Coronary artery (tissue), 2 donors: ENCODE measurements at places on chromosomes 6 and 20.
A peak's percentile ranks its signal among the peaks of the same experiment; 100 is the strongest.

GRCh38 chr20:41340327-41341055 is at the start of gene LPIN3:
Gene LPIN3 (plus strand): TSS chr20:41340821. CDS start chr20:41345804, 4,983 bp downstream.
- peak; percentile 91 for DNase-seq

DNA sequence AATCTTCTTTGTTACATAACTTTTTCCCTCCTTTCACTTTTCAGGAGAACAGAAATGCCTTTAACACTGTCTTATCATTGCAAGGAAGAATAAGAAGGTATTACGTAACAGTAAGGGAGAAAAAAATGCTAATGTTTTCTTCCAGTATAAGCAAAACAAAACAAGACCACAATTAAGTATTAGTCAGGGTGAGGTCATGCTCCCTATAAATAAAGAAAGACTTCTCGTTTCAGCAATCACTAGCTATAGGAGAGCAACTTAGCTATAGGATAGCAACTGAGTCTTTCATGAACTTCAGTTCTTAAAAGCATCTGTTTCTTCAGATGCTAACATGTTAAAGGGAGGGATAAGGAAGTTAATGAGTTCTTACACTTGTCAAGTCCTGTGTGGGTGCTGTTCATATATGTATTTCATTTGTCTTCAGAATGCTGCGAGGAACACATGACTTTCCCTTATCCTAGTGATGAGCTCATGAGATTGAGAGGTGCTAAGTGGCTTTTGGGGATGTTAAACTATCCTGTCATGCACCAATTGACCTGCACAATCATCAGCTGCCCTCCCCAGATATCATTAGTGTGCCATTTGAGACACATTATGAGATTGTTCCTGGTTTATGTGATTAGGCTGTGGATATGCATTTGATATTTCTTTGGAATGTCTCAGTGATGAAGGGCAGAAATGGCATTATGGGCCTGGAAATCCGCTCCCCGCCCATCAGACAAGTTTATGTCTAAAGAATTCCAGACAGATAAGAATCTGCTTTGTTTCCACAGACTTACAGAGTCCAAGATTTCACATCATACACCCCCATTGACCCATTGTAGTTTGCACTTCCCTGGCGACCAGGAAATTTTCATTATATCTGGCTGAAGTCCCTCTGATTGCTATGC is 37.5 kb downstream of the LAMA4 start:
- DNase-seq = no peak

- DNase-seq = peak; percentile 52
Observed at GRCh38 chr20:17622086-17622850, 52.4 kb downstream of the DSTN start.

DNA sequence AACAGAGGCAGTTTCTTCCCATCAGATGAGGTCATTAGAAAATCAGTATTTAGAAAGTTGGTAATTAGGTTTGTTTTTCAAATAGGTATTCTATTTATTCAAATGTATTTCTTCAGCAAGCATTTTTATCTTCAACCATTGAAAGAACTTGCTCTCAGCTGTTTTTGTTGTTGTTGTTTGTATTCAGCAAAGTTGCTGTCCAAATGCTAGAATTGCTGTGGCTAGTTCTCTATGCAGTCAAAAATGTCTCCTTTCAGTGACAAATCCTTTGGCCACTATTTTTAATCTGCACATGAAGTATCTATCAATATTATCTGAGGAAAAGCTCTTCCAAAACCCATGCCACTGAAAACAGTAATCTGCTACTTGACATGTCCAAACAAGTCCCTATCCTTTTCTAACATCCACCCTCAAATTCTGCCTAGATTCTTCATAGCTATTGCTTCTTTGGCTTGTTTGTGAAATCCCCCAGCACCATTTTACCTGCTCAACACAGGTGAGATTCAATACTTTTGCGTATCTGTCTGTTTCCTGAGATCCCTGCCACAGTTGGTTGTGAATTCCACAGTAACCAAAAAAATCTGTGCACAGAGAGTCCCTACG is 1005.4 kb downstream of the GRIK2 start:
- DNase-seq = no peak

- no peak for DNase-seq
Observed at GRCh38 chr6:153183925-153184324, 52.8 kb upstream of the RGS17 start.

DNA sequence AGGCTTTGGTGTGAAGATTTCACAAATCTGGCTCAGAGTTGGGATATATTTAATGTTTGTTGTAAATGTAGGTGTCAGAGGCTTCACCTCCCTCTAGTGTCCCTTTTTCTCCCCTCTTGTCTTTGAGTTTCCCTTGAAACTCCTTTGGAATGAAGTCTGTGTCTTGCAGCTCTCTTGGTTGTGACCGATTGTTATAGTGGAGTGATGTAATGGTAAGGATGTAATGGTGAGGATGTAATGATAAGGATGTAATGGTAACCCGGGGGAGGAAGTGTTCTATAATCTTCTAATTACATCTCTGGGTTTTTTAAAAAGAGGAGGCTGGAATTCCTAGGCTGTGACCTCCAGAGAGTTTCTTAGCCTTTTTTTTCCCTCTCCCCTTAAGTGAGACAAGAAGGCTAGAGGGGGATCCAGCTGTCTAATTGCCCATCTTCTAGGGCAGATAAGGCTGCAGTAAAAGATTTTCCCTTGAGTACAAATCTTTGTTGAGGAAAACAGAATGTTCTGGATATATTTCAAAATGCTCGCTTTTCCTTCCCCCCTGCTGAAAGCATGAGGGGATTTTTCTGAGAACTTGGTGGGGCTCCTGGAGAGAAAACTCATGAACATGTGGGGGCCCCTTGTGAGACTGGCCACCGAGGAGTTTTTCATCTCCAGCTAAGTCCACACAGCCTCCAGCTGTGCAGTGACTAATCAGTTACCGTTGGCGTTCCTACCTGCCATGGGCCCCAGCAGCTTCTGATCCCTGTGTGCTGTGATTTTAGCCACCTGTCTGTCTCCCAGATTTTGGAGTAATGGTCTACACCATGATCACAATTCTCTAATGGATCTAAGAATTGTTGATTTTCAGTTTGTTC is 156.7 kb upstream of the PMEPA1 start:
- DNase-seq = no peak

- DNase-seq = no peak
Observed at GRCh38 chr20:47117371-47117770, 222.7 kb downstream of the EYA2 start.

- DNase-seq = no peak
Observed at GRCh38 chr6:10419749-10420545, 5.1 kb upstream of the TFAP2A start.

DNA sequence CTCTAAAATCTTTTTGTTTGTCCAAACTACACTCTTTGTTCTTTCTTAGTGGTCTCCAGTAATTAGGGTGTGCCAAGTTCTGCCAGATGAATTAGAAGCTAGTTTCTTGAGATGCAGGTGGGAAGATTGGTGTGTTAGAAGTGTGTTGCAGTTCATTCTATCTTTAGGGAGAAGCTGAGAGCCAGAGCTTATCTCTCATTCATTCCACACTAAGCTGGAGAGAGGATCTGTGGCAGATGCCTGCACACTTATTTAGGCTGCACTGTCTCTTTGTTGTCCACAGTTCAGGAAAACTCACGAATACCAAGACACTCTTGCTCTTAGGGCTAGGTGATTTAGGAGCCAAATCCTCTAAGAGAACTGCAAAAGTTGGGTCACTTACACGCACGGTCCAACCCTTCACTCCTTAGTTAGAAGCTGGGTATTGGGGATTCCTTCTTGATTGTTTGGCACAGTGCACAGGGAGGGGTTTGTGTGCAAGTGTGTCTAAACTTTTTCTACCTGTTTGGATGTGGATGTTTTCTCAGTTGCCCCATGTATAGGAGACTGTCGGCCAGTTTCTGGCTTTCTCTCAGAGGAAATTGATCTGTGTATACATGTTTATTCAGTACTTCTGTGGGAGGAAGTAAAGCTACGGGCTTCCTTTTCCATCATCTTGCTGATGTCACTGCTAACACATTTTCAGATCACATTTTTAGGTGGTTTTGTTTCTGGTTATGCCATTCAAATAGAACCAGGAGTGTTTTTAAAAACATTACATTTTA is 49.5 kb downstream of the SMAP1 start:
- DNase-seq = no peak

GRCh38 chr20:46388201-46388836 is 18.1 kb downstream of the ELMO2 start:
- DNase-seq = no peak

DNA sequence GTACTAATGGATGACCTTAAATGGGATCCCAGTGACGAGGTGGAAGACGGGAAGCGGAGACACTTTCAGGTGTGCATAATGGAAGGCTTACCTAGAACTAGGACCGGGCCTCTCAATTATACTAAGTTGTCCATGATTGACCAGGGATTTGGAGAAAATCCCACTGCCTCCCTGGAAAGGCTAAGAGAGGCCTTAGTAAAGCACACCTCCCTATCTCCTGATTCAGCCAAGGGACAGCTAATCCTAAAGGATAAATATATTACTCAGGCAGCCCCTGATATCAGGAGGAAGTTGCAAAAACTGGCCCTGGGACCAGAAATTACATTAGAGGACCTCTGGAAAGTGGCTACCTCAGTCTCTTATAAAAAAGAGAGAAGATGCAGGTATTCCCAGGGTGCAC is 93.2 kb downstream of the JARID2 start:
- no peak for DNase-seq

GRCh38 chr20:728256-728944 is 39.9 kb downstream of the SLC52A3 start:
- DNase-seq = no peak

GRCh38 chr6:108432792-108433191 is 127.9 kb upstream of the FOXO3 start:
- no peak for DNase-seq

DNA sequence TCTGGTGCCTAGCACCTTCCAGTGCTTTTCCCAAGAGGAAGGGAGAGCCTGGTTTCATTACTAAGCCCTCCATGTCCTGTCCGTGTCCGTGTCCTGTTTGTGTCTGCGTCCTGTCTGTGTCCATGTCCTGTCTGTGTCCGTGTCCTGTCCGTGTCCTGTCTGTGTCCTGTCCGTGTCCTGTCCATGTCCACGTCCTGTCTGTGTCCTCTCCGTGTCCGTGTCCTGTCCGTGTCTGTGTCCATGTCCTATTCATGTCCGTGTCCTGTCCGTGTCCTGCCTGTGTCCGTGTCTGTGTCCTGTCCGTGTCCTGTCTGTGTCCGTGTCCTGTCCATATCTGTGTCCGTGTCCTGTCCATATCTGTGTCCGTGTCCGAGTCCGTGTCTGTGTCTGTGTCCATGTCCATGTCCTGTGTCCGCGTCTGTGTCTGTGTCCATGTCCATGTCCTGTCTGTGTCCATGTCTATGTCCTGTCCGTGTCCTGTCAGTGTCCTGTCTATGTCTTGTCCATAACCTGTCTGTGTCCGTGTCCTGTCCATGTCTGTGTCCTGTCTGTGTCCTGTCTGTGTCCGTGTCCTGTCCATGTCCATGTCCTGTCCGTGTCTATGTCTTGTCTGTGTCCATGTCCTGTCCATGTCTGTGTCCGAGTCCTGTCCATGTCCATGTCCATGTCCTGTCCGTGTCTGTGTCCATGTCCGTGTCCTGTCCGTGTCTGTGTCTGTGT is 54.4 kb upstream of the BHLHE23 start:
- DNase-seq = peak; percentile 50

- DNase-seq = peak; percentile 43
Observed at GRCh38 chr20:19760371-19760721, 2.3 kb downstream of the RIN2 start.

DNA sequence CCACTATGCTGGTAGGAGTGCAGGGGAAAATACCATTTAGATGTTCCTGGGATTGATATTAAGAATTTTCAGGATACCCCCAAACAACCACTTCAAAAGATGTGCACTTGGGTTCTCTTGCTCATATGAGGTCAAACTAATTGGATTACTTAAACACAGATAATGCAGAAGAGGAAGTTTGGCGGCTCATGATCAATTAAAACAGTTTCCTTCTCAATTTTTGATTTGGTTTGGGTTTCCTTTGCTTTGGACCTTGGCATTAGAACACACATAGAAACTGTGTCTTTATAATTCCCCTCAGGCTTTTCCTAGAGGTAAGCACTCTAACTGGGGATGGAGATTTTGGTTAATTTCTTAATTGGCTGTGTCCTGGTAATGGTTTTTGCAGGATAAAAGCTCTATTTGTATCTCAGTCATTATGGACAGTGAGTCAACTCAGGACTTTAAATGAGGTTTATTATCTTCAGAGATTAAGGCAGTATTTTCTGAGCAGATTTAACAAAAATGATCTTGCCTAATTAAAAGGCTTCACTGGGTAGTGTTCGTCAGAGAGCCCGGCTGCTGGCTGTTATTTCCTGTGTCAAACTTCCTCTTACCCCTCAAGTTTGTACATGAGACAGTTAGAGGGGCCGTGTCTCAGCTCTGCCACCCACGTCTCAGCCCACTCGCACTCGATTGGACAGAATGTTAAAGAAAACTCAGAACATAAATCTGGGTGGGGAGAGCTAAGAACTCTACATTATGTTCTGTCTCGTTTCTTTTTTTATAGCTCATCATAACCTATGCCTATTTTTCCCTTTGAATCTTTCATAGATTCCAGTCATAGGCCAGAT is 50.3 kb upstream of the PREP start:
- DNase-seq = no peak

- no peak for DNase-seq
Observed at GRCh38 chr6:24721461-24722215, 2.7 kb upstream of the C6orf62 start.

DNA sequence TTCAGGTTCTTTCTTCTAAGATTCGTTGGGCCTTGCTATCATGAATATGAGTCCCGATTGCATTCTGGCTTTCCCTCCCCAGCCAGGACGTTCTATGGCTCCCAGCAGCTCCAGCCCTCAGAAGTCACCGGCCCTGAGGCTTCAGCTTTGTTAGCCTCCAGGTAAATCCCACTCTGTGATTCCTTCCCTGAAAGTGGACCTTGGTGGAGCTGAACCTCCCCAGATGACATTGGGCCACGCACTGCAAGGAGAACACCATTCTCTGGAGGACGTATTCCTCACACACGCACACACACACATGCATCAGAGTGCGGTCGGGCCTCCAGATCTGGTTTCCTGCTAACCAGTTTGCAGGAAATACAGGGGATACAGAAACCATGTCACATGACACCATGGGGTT is 487.3 kb upstream of the CDH4 start:
- no peak for DNase-seq

- DNase-seq = no peak
Observed at GRCh38 chr20:24798930-24799705, 150.0 kb upstream of the CST7 start.

DNA sequence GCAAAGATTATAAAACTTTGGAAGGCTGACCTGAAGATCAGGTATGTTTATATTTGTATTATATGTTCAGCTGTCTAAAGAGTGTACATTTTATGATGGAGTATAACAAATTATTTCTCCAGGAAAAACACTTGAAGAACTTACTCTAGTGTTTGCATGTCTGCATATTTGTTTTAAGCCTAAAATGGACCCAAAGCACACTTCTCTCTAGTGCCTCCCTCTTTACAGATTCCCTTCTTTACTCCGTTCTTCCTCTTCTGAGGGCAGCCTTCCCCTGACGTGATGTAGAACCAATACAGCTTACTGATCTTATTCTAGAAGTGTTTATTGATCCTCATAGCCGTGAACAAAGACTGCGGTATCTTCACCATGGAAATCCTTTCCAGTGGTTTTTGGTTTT is 13.9 kb downstream of the SUMO4 start:
- no peak for DNase-seq

DNA sequence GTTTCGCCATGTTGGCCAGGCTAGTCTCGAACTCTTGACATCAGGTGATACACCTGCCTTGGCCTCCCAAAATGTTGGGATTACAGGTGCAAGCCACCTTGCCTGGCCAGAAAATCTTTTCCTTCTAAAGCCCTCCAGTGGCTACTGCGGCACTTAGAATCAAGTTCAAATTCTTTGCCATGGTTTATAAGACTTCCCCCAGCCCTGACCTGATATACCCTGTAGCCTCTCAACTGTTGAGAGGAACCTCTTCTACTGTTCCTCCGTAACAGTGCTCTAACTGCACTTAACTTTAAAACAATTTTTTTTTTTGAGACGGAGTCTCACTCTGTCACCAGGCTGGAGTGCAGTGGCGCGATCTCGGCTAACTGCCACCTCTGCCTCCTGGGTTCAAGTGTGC is 235.6 kb downstream of the BCAS1 start:
- DNase-seq = no peak
